Upper lobe of right lung (tissue), 1 donor: ENCODE measurements at places on chromosomes 5 and 9. TPM values are rescaled to one million over a fixed set of nuclear protein-coding genes. Genes with fewer than 3 reads are reported as not detected.

GRCh38 chr9:130444565-130445221, at the start of gene ASS1:
Gene ASS1 (plus strand): TSS chr9:130444961. CDS start chr9:130452229, 7,268 bp downstream.
- peak within 1 kb of the TSS; percentile 73 for H3K27ac ChIP-seq
- peak; percentile 93 for DNase-seq
- peak within 1 kb of the TSS; percentile 64 for H3K4me3 ChIP-seq
- no peaks in the 10 kb centered on the region for H3K36me3 ChIP-seq

DNA sequence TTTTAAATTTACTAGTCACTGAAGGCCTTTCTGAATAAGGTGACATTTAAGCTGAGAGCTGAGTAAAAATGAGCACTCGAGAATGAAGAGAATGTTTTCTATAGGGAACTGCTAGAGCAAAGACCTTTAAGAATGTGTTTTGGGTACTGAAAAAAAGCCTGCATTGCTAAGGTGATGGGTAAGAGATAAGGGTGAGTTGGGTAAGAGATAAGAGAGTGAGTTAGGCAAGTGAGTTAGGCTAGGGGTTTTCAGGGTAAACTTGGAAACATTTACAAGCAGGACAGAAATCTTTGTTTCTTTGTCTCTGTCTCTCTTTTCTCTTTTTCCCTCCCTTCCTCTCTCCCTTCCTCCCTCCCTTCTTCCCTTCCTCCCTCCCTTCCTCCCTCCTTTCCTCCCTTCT, 5.6 kb downstream of the RAD23B start:
- no peak overlapping the region for H3K4me3 ChIP-seq
- no peak overlapping the region for H3K27ac ChIP-seq
- no peaks in the 10 kb centered on the region for H3K27me3 ChIP-seq
- DNase-seq = no peak
- H3K36me3 ChIP-seq = no peaks in the 10 kb centered on the region

GRCh38 chr9:95586326-95586725, 69.6 kb upstream of the PTCH1 start:
- no peak overlapping the region for H3K27ac ChIP-seq
- H3K4me1 ChIP-seq = no peaks in the 10 kb centered on the region
- DNase-seq = no peak
- H3K36me3 ChIP-seq = no peaks in the 10 kb centered on the region
- H3K27me3 ChIP-seq = no peaks in the 10 kb centered on the region

- H3K4me1 ChIP-seq = no peaks in the 10 kb centered on the region
- no peak for DNase-seq
- no peak overlapping the region for H3K4me3 ChIP-seq
- H3K27me3 ChIP-seq = no peaks in the 10 kb centered on the region
These were observed 273.9 kb downstream of the NPR3 start for GRCh38 chr5:32984851-32985610.

- DNase-seq = no peak
- H3K4me3 ChIP-seq = no peak overlapping the region
- no peak overlapping the region for H3K27ac ChIP-seq
- H3K36me3 ChIP-seq = no peaks in the 10 kb centered on the region
These were observed 25.7 kb upstream of the OBP2B start for GRCh38 chr9:133234577-133235322.

DNA sequence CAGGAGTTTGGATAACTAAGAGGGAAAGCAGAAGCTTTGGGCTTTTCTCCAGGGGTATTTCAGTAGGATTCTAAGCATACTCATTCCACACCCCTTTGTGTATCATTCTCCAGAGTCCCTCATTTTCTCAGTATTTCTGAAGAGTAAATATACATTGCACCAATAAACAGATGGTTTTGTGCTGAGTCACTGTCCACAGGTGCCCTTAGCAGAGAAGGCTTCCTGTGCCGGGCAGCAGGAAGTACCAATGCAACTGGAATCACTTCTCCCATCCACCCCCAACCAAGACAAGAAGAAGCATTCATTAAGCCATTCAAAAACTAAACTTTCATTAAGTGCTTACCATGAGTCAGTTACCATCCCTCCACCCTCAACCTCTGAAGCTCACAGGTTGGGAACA, 3.6 kb upstream of the CCNJL start:
- no peak overlapping the region for H3K4me3 ChIP-seq
- H3K4me1 ChIP-seq = peaks cover 16% of the 10 kb centered on the region
- H3K27me3 ChIP-seq = no peaks in the 10 kb centered on the region
- no peak for DNase-seq

- H3K27me3 ChIP-seq = peaks cover 13% of the 10 kb centered on the region
These were observed 9.4 kb upstream of the SPDL1 start for GRCh38 chr5:169574134-169574646.

- H3K27ac ChIP-seq = no peak overlapping the region
- no peak overlapping the region for H3K4me3 ChIP-seq
- no peaks in the 10 kb centered on the region for H3K4me1 ChIP-seq
- no peak for DNase-seq
These were observed 125.8 kb downstream of the MED10 start for GRCh38 chr5:6252581-6252980.

DNA sequence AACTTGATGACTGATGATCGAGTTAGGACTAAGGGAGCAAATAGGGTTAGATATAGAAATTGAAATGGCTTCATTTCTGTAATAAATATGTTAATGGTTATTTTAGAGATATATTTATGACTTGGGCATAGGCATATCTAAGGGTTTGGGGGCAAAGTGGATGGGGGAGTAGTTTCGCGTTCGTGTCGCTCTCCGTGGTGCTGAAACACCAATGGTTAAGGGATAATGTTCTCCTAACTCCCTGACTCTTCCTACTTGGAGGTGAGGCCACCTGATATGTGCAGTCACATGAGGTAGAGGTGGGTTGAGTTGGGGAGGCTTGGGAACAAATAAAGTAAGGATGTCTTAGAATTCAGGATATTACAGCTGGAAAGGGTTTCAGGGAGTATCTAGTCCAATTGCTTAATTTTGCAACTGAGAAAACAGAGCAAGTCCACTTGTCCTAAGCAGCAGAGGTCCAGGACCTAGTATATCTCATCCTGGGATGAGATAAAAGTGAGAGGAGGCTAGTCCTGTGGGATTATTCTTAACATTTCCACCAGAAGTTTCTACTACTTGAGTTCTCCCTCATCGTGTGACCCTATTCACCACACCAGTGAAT, 44.0 kb upstream of the MAP1B start:
- no peaks in the 10 kb centered on the region for H3K27me3 ChIP-seq
- no peak overlapping the region for H3K27ac ChIP-seq
- DNase-seq = no peak

DNA sequence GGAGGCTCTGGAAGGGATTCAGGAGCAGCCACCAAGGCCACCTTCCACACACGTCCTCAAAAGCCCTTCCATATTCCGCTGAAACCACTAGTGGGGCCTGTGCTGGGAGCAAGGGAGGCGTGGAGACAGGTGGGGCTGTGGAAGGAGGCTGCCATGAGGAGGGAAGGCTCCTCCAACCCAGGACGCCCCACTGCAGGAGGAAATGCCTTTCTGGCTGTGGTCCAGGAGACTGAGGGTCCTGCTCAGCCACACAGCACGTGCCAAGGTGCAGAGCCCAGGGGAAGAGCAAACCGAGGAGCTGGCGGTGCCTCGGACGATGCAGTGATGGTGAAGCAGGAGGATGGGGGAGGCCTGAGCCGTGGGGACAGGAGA, 49.5 kb downstream of the ADAMTS2 start:
- H3K36me3 ChIP-seq = no peaks in the 10 kb centered on the region
- H3K4me3 ChIP-seq = no peak overlapping the region
- H3K27me3 ChIP-seq = no peaks in the 10 kb centered on the region
- H3K4me1 ChIP-seq = no peaks in the 10 kb centered on the region
- H3K27ac ChIP-seq = no peak overlapping the region
- no peak for DNase-seq

DNA sequence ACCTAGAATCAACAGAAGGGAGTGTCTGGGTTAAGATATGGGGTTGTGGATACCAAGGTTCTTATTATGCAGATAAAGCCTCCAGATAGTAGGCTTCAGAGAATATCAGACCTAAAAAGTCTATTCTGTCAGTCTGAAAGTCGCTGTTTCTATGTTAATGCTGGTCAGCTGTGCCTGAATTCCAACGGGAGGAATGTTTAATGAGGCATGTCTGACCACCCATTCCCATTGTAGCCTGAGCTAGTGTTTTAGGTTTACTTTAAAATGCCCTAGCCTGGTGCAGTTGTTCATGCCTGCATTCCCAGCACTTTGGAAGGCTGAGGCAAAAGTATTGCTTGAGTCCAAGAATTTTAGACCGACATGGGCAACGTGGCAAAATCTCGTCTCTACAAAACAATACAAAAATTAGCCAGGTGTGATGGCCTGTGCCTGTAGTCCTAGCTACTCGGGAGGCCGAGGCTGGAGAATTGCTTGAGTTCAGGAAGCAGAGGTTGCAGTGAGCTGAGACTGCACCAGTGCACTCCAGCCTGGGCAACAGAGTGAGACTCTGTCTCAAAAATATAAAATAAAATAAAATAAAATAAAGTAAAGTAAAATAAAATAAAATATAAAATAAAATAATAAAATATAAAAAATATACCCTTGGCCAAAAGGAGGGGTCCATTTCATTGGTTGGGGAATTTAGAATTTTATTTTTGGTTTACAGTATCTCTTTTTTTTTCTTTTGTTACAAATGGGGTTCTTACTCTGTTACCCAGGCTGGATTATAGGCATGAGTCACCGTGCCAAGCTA, 7.8 kb upstream of the SOX30 start:
- no peaks in the 10 kb centered on the region for H3K36me3 ChIP-seq
- no peak overlapping the region for H3K4me3 ChIP-seq
- no peak overlapping the region for H3K27ac ChIP-seq
- H3K27me3 ChIP-seq = no peaks in the 10 kb centered on the region
- no peaks in the 10 kb centered on the region for H3K4me1 ChIP-seq
- DNase-seq = no peak

GRCh38 chr9:118522093-118523028, 818.2 kb downstream of the TLR4 start:
- no peak overlapping the region for H3K4me3 ChIP-seq
- no peaks in the 10 kb centered on the region for H3K27me3 ChIP-seq
- no peak overlapping the region for H3K27ac ChIP-seq
- peak; percentile 49 for DNase-seq
- no peaks in the 10 kb centered on the region for H3K4me1 ChIP-seq
- no peaks in the 10 kb centered on the region for H3K36me3 ChIP-seq

The PCDHGA4 gene
- total RNA-seq = 3.9 TPM

The SPAG8 gene
- 2.8 TPM for total RNA-seq

The GABRA6 gene
- total RNA-seq = not detected

The ZNF618 gene
- total RNA-seq = 9.8 TPM

The SLC12A2 gene
- total RNA-seq = 23.2 TPM
